Activated CD4-positive, alpha-beta T cell treated with anti-CD3 and anti-CD28 coated beads, Interleukin-2, amount 50 U/mL, for 1 hour (primary cell): ENCODE measurements at places on chromosomes 2 and 18.

- no peak for DNase-seq
Measured at GRCh38 chr2:665340-666073, 11.7 kb downstream of the TMEM18 start.

DNA sequence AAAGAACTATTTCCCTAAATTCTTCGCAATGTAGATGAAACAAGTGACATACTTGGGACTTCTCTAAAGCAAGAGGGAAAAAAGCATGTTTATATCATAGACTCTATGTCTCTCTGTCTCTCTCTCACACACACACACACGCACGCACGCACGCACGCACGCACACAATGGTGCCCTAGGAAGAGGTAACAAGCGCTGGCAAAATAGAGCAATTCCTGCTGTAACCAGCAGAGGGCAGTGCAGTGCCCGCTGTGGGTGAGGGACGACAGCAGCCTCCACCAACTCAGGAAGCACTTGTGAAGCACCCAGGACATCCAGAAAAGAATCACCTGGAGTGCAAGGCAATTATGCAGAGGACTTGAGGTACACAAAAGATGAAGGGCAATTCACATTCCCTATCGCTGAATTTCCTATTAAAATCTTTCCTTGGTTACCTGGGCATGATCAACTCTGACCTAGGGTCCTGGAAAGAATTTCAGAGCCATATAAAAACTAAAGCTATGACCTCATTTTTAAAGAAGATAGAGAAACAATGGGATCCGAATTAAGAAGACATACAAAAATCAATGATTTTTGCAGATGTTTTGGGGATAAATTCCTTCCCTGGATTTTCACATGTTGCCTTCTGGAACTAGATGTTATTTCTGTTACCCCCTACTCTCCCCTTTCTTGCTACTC is 166.4 kb downstream of the PDE11A start:
- peak; percentile 42 for DNase-seq

- DNase-seq = no peak
Measured at GRCh38 chr2:205975082-205975949, 110.7 kb downstream of the INO80D start.

- no peak for DNase-seq
Measured at GRCh38 chr2:1681323-1682180, 62.8 kb downstream of the PXDN start.

GRCh38 chr18:70068981-70069380 is 121.3 kb upstream of the CD226 start:
- no peak for DNase-seq

- no peak for DNase-seq
Measured at GRCh38 chr2:96775160-96775559, 14.5 kb downstream of the CNNM4 start.

GRCh38 chr2:212723226-212723625 is 184.6 kb upstream of the ERBB4 start:
- DNase-seq = no peak

- no peak for DNase-seq
Measured at GRCh38 chr2:234286118-234286598, 210.7 kb downstream of the ARL4C start.

GRCh38 chr18:29163596-29163995 is 986.7 kb upstream of the CDH2 start:
- DNase-seq = no peak

- no peak for DNase-seq
Measured at GRCh38 chr2:12296915-12297314, 419.8 kb upstream of the TRIB2 start.

DNA sequence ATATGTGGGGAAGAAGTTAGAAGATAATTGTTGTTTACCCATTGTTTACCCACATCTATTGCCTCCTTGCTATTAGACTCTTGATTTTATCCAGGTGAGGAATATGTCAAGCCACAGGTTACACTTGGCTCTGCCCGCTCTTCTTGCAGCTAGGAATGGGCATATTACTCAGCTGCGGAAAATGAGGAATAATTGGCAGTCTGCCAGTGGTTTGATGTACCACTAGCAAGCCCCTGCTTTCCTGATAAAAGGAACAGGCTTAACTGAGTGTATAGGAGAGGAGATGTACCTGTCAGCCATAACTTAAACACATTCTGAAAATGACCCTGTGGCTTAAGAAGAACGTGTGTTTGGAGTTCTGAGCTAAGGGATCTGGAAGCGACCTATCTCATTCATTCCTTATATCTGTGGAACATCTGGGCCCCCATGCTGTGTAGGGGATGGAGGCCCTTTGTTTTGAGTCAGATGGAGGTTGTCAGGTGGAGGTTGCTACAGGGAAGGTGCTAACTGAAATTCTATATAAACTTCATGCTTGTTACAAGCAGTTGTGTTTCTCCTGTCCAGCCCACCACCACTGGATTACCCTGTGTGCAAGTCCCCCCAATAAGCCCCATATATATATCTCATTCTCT is 4.6 kb upstream of the FMNL2 start:
- DNase-seq = no peak

DNA sequence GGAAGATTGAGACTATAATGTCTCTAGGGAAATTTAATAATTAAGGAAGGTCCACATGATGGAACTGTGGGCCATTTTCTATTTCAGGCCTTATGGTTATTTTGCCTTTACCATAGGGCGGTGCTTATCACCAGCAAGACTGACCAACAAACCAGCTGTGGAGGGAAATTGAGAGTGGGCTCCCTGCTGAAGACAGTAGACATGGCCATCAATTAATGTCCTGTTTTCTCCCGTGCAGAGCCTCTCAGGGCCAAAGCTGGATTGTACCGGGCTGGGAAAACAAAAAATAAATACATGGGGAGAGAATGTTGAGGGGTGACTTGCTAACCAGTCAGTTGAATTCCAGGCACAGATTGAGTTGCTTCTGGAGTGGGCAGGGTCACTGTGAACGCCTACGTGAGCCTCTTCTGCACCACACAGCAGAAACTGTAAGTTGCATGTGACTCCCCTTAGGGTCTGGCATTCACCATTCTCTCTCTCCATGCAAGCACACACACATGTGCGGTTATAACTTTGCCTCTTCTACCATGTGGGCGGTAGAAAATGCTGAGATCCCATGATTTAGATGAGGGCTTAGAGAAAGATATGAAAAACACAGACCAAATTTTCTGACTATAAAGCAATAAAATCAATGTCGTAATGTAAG is 128.5 kb downstream of the COPS8 start:
- DNase-seq = no peak

DNA sequence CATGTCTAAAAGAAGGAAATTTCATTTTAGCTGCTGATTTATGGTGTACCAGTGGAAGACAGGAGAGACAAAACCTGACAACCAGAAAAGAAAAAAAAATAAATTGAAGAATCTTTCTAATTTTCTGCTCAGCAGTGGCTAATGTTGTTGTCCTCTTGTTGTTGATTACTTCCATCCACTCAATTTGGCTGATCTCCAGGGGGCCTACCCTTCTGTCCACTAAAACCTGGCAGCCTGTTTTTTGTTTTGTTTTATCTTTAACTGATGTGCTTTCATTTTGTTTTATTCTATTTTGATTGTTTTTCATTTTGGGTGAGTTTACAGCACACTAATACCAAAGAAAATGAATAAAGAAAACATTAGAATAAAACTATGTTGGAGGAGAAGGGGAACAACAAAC is 27.4 kb downstream of the TFPI start:
- DNase-seq = no peak

GRCh38 chr2:14826518-14826917 is 194.0 kb downstream of the LRATD1 start:
- DNase-seq = no peak

- no peak for DNase-seq
Measured at GRCh38 chr2:71001981-71002570, 7.4 kb upstream of the TEX261 start.

DNA sequence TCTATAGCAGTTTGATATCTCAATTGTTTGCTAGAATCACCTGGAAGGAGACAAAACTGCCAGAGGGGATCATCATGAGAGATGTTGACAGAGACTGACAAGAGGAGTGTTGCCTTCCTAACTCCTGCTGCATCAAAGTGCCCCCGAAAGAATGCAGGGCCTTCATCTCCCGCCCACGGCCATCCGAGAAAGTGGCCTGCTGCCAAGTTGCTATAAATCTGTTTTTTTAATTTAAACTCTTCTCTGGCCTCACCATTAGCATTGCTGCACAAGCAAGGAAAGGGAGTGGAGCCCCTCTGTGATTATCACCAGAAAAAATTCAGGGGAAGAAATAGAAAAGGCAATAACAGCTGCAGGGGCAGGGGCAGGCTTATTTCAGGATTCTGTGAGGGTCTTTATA is 238.1 kb upstream of the EPHA4 start:
- no peak for DNase-seq

DNA sequence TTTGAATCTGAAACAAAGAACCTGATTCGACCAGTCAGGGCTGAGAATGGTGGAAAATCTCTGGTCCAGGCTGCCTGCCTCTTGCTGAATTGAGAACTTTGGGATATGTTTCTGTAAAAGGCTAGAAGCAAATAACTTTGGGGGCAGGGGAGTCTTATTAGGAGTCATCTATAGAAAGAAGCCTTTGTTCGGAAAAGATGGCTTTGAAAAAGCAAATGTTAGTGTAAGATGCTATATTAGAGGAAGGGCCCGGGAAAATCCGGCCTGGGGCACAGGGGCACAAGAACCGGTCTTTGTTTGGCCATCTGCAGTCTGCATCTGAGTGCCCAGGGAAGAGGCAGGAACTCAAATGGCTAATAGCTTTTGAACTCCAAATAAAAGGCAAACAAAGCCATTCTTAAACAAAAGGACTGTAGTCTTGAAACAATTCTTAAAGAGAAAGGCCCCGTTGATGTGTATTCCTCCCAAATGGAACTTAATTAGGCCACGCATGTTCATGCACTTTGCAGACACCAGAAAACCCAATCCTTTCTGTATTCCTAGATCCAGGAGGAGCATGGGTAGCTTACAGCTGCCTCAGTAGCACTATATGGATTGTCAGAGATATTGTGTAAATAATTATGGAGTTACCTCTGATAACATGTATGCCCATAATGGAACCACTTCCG is 180.0 kb upstream of the ARL4C start:
- DNase-seq = no peak

GRCh38 chr18:36256094-36256493 is 41.4 kb upstream of the FHOD3 start:
- DNase-seq = no peak

DNA sequence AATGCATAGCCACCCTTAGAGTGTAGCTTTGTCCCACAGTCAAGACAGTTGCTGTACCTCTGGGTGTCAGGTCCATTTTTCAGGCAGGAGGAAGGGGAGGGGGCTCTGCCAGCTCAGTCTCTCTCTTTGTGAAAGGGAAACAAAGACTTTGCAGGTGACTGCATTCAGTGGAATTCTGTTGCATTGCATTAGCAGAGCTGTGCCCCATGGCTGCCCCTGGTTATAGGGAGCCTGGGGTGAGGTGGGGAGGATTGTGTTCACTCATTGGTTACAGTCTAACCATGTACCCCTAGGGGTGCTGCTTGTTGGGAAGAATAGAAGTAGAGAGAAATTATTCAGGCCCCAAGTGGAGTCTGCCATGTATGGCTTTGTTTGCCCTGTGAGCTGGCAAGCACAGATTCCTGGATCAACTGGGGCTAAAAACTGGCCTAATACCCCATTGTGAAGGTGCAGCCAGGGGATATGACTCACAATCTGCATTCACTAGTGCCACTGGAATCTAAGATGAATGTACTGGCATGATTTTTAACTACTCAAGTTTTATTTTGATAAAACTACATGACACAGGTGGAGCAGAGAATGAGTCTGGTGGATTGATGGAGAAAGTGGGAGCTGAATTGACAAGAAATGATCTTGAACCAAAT is 118.4 kb downstream of the SH3BP4 start:
- no peak for DNase-seq
